Muscle of leg (tissue), 16 donors: ENCODE measurements at places on chromosomes 12 and 14. TPM values are rescaled to one million over a fixed set of nuclear protein-coding genes. Genes with fewer than 3 reads are reported as not detected.

Gene SLC35F4
- total RNA-seq, result 0.22 TPM

DNA sequence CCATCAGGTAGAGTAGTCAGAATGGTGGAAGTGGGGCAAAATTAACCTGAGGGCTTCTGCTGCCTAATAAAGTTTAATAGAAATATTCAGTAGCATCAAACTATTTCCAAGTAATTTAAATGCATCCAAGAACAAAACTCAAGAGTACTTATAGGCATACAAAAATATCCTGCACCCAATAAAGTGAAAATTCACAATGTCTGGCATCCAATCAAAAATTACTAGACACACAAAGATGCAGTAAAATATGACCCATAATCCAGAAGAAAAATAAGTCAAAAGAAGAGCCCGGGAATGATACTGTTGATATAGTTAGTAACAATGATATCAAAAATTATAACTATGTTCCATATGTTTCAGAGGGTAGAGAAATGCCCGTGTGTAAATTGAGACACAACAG, 95.3 kb downstream of the TMEM117 start:
- H3K27me3 ChIP-seq, result no peaks in the 10 kb centered on the region
- no peak overlapping the region for H3K27ac ChIP-seq

- no peak overlapping the region for H3K27ac ChIP-seq
- DNase-seq, result no peak
- H3K27me3 ChIP-seq, result peaks cover 2% of the 10 kb centered on the region
- no peaks in the 10 kb centered on the region for H3K4me1 ChIP-seq
- H3K4me3 ChIP-seq, result no peak overlapping the region
- H3K36me3 ChIP-seq, result no peaks in the 10 kb centered on the region
These were observed 431.0 kb downstream of the MED13L start for GRCh38 chr12:115846516-115846915.

Gene LYZ
- total RNA-seq, result 11.3 TPM

DNA sequence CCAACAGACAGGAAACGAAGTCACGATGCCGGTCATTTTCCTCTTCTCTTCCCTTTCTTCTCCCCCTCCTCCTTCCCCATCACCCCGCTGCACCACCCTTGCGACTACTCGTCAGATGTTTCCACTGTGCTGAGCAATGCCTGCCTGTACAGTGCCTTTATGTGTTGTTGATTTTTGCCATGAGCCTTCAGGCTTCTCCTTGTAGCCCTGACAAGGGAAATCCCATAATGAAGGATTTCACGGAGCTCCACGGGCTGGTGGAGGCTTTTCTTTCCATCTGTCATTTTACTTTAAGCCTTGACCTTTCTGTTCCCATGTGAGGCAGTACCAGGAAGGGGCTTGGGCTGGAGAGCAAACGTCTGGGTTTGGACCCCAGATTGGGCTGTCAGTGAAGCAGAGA, 28.7 kb upstream of the CCND2 start:
- no peak overlapping the region for H3K4me3 ChIP-seq
- no peak for DNase-seq
- H3K36me3 ChIP-seq, result no peaks in the 10 kb centered on the region

Gene CDKL1
- total RNA-seq, result 6.1 TPM

GRCh38 chr14:80211153-80212022, at the start of gene DIO2:
DIO2 (minus strand) TSS chr14:80211504; CDS start chr14:80211472, 32 bp downstream.
- peaks cover 10% of the 10 kb centered on the region for H3K4me1 ChIP-seq
- H3K4me3 ChIP-seq, result peak within 1 kb of the TSS; percentile 23
- DNase-seq, result peak; percentile 37
- no peak within 1 kb of the TSS for H3K27ac ChIP-seq
- H3K36me3 ChIP-seq, result no peaks in the 10 kb centered on the region

DNA sequence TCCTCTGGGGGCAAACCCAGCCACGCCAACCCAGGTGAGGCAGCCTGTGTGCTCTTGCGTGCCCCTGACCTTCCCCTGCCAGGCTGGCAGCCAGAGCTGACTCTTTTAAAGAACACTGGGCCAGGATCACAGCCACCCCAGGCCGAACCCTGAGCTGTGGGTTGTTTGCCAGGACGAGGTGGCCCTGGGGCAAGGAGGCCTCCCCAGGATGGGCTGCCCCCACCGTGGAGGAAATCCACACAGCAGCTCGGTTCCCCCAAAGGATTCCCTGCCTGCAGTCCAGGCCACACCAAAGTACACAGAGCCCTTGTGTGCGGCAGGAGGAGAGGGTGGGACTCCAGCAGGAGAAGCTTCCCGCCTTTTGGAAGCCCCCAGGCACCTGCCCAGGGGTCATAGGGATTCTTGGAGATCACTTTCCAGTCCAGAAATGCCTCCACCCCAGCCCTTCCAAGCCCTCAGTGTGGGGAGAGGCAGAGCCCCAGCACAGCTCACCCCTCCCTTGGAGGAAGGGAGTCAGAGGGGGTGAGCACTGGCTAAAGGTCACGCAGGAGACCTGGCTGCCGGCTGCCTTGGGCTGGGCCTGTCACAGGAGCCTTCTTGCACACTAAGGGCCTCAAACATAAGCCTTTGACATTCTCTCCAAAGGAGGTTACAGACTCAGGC, 115.6 kb downstream of the CALM1 start:
- no peak overlapping the region for H3K4me3 ChIP-seq
- peaks cover 5% of the 10 kb centered on the region for H3K27me3 ChIP-seq
- H3K36me3 ChIP-seq, result no peaks in the 10 kb centered on the region
- DNase-seq, result no peak
- H3K4me1 ChIP-seq, result peaks cover 51% of the 10 kb centered on the region

Gene RASSF8
- 42.6 TPM for total RNA-seq

DNA sequence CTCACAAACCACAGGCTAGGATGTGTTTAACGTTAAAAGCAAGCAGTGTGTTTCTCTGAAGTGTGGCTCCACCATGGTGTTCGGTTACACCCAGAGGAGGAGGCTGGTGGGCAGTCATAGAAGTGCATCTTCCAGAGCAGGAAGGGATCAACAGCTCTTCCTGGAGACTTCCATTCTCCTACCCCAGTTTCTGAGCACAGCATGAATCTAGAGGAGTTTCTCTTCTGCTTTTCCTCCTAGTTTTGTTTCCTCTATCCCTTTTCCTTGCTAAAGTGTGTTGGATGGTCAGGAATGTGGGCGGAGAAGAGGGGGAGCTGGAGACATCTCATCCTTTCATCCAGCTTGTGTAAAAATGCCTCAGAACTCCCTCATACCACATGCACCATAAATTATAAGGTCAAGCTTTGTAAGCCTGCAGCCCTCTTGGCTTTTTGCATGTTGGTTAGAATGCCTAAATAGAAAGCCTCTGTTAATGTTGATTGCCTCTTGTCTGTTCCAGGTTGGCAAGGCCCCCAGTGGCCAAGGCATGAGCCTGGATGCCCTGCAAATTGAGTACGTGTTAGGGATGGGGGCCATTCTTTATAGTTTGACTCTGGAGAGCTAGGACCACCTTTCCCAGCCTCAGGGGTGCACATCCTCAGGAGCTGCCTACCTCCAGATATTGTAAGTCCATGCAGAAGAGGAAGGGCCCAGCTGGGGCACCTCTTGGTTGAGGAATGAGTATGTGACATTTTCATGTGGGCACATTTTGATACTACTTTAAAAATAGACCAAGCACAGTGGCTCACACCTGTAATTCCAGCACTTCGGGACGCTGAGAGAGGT, 4.0 kb upstream of the CKAP4 start:
- DNase-seq, result no peak
- H3K27me3 ChIP-seq, result no peaks in the 10 kb centered on the region
- H3K27ac ChIP-seq, result no peak overlapping the region
- H3K36me3 ChIP-seq, result no peaks in the 10 kb centered on the region
- H3K4me3 ChIP-seq, result no peak overlapping the region

Gene GLIPR1L1
- not detected for total RNA-seq

GRCh38 chr12:113030875-113031525, 25.5 kb upstream of the DTX1 start:
- peaks cover 4% of the 10 kb centered on the region for H3K27me3 ChIP-seq
- no peaks in the 10 kb centered on the region for H3K36me3 ChIP-seq
- no peak overlapping the region for H3K27ac ChIP-seq
- DNase-seq, result peak; percentile 77

DNA sequence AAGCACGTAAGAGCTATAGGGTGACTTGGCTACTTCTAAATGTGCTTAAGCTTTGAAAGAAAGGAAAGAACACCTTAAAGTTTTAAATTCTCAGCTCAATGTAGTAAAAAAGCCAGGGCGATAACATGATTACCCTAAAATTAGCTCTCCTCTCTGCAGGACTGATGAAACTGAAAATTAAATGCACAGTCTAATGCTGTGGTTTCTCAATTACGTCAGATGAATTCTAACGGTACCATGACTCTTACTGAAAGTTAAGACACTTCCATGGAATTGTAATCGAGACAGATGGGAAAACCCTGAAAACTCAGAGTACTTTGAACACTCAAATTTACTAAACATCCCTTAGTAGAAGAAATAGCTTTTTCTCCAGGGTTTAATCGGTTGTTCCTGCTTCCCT, 25.9 kb upstream of the PRKD1 start:
- H3K27me3 ChIP-seq, result no peaks in the 10 kb centered on the region
- no peak for DNase-seq
- H3K27ac ChIP-seq, result no peak overlapping the region

Gene KRT78
- not detected for total RNA-seq

Gene LRRIQ1
- 0.53 TPM for total RNA-seq

Gene EIF2S3B
- 0.71 TPM for total RNA-seq

DNA sequence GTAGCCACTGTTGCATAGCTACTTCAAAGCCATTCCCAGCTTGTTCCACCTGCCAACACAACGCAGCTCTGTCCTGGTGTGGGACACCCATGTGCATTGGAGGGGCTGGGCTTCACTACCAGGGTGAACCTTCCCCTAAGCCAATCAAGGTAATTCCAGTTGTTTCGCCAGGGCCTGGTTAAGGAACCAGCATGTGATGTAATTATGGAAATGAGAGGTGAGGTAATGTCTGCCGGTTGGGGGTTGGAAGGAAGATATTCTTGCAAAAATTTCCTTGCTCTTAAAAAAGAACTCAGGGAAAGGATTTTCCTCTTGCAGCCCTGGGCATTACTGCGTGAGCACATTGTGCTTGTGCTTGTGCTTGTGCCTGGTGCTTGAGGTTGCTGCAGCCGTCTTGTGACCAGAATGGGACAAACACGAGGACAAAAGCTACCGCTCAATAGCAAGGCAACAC, 14.9 kb downstream of the TUBA1C start:
- H3K36me3 ChIP-seq, result no peaks in the 10 kb centered on the region
- no peak for DNase-seq
- H3K4me3 ChIP-seq, result no peak overlapping the region
- no peak overlapping the region for H3K27ac ChIP-seq

GRCh38 chr14:46717211-46717610, 65.6 kb upstream of the RPL10L start:
- no peak overlapping the region for H3K4me3 ChIP-seq
- no peak overlapping the region for H3K27ac ChIP-seq
- no peaks in the 10 kb centered on the region for H3K27me3 ChIP-seq
- H3K36me3 ChIP-seq, result no peaks in the 10 kb centered on the region
- DNase-seq, result no peak

Gene UNC79
- 0.27 TPM for total RNA-seq

Gene SPIC
- total RNA-seq, result not detected

Gene SRRM4
- 0.13 TPM for total RNA-seq

Gene SSPN
- total RNA-seq, result 94.0 TPM

Gene DENND5B
- 21.0 TPM for total RNA-seq

Gene IFNG-AS1
- 0.31 TPM for total RNA-seq

Gene E2F7
- total RNA-seq, result 3.1 TPM

Gene TEX22
- total RNA-seq, result 0.49 TPM

Gene SERPINA10
- not detected for total RNA-seq

- no peak for DNase-seq
- no peaks in the 10 kb centered on the region for H3K27me3 ChIP-seq
- no peak overlapping the region for H3K27ac ChIP-seq
- H3K4me3 ChIP-seq, result no peak overlapping the region
- H3K4me1 ChIP-seq, result no peaks in the 10 kb centered on the region
These were observed 55.8 kb downstream of the MAP3K9 start for GRCh38 chr14:70753518-70753953.

GRCh38 chr12:131196220-131196619, 242.5 kb downstream of the ADGRD1 start:
- no peak for DNase-seq
- H3K36me3 ChIP-seq, result no peaks in the 10 kb centered on the region
- no peak overlapping the region for H3K27ac ChIP-seq

DNA sequence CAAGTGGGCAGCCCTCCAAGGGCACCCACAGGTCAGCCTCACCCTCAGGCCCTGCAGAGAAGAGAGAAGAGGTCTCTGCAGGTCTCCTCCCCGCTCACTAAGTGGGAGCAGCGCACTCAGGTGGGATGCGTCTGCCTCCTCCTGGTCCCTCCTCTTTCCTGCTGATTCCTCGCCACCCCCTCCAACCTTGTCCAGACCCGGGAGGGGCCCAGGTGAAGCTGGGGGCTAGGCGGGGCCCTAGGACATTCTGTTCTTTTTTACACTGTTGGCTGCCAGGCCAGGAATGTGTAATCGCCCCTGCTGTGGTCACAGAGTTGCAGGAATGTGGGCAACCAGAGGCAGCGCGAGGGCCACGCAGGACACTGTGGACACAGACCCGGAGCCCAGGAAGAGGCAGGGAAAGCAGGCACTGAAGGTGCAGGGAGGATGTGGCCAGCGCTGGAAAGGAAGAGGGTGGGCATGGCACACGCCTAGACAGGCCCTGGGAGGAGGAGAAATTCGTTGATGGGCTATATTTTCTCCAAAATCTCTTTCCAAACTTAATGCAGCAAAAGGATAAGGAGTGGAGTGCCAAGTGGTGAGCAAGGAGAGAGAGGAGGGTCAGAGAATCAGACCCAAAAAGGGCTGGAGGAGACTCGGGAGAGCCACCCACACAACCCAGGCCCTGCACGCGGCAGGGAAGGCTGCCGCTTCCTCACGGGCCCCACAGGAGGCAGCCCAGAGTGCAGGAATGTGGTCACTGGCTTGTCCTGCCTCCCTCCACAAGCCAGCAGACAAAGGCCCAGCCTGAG, 911 bp upstream of the SCNN1A start:
- H3K4me1 ChIP-seq, result peaks cover 15% of the 10 kb centered on the region
- peak overlapping the region; percentile 17 for H3K27ac ChIP-seq
- H3K27me3 ChIP-seq, result no peaks in the 10 kb centered on the region
- H3K4me3 ChIP-seq, result no peak overlapping the region

Gene TMEM132C
- total RNA-seq, result 0.89 TPM

- no peak for DNase-seq
- no peaks in the 10 kb centered on the region for H3K4me1 ChIP-seq
- no peak overlapping the region for H3K4me3 ChIP-seq
- H3K27ac ChIP-seq, result no peak overlapping the region
- H3K27me3 ChIP-seq, result no peaks in the 10 kb centered on the region
These were observed 22.7 kb downstream of the EIF2S3B start for GRCh38 chr12:10528174-10528953.

Gene SPX
- 12.9 TPM for total RNA-seq

- no peak for DNase-seq
- H3K36me3 ChIP-seq, result no peaks in the 10 kb centered on the region
These were observed 2.1 kb upstream of the FAIM2 start for GRCh38 chr12:49905718-49906314.

Gene KRT7
- total RNA-seq, result 0.31 TPM

DNA sequence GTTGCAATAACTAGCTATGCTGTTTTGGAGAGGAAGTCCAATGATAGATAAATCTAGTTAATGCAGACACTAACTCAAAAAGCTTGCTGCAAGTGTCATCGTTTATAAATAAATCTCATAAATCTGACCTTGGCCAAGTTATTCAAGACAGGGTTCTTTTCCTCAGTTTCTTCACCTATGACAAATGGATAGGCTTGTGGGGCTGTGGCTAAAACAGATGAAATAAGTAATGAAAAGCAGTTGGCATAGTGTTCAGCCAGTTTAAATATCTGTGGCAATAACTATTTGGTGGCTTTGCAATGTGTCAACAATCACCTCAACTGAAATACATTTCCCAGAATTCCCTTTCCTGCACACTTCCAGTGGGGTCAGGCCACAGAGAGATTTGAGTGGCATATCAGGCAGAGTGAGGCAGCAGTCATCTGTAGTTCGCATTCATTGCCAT, 169.9 kb downstream of the DYRK2 start:
- no peak for DNase-seq
- no peaks in the 10 kb centered on the region for H3K27me3 ChIP-seq
- H3K4me1 ChIP-seq, result no peaks in the 10 kb centered on the region
- H3K27ac ChIP-seq, result no peak overlapping the region
- no peaks in the 10 kb centered on the region for H3K36me3 ChIP-seq
- no peak overlapping the region for H3K4me3 ChIP-seq

Gene PRH2
- total RNA-seq, result not detected
